ENCODE measurements at places on chromosomes 16 and 17.

DNA sequence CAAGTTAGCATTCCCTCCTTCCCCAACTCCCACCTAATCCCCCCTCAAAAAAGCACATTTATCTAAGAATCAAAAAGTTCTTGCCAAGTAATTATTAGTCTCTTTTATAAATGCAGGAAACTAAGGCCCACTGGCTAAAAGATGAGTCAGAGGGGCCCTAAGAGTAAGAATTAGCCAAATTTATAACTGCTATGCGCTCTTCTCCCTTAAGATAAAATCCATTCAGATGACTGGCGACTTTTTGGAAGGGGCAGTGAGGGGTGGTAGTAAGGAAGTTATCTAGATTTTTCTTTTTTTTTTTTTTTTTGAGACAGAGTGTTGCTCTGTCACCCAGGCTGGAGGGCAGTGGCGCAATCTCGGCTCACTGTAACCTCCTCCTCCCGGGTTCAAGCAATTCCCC is 17.1 kb downstream of the ZNF652 start:
- no peak overlapping the region for H3K4me3 ChIP-seq
- no peaks in the 10 kb centered on the region for H3K27me3 ChIP-seq
- DNase-seq, result no peak
- no peak overlapping the region for H3K27ac ChIP-seq

GRCh38 chr17:43380307-43380706 is 18.5 kb upstream of the ARL4D start:
- no peak for DNase-seq
- H3K36me3 ChIP-seq, result no peaks in the 10 kb centered on the region
- H3K27ac ChIP-seq, result no peak overlapping the region
- H3K4me1 ChIP-seq, result no peaks in the 10 kb centered on the region

DNA sequence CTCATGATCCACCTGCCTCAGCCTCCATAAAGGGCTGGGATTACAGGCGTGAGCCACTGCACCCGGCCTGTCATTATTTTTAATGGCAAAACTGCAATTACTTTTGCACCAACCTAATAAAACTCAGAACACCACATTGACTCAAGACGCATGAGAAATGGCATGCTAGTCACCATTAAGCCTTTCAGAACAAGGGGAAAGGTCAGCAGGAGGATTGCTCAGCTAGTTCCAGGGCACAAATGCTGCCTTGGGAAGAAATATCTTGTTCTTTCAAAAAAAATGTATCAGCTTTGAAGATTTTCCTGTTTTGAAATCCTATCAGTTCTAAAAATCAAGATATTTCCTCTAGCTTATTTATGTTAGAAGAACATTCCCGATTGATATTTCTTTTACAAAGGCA is 32.4 kb upstream of the CDYL2 start:
- H3K36me3 ChIP-seq, result no peaks in the 10 kb centered on the region
- no peak overlapping the region for H3K27ac ChIP-seq
- no peaks in the 10 kb centered on the region for H3K4me1 ChIP-seq
- DNase-seq, result no peak
- no peak overlapping the region for H3K4me3 ChIP-seq

- 0 out of 2 replicates have a peak, but pooled peaks cover 3% of the 10 kb centered on the region for H3K36me3 ChIP-seq
- no peaks in the 10 kb centered on the region for H3K27me3 ChIP-seq
- peaks cover 30% of the 10 kb centered on the region for H3K4me1 ChIP-seq
- no peak for DNase-seq
- H3K27ac ChIP-seq, result no peak overlapping the region
These were observed 43.4 kb downstream of the TAOK1 start for GRCh38 chr17:29433541-29433940.

DNA sequence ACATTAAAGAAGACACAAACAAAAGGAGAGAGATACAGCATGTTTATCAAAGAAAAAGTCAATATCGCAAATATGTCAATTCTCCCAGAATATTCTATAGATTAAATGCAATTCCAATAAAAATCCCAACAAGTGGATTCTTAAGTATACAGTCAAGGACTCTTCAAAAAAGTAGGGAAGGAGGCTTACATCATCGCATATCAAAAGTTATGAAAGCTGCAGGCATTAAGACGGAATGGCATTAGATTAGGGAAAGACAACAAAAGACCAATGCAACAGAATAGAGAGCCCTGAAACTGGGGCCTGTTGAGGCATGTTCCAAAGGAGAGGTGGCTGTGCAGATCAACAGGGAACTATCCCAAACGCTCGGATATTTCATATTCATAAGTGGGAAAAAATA is 76.0 kb downstream of the MARCHF10 start:
- 0 out of 2 replicates have a peak, but pooled peaks cover 5% of the 10 kb centered on the region for H3K27me3 ChIP-seq
- H3K36me3 ChIP-seq, result no peaks in the 10 kb centered on the region
- no peak overlapping the region for H3K4me3 ChIP-seq
- no peaks in the 10 kb centered on the region for H3K4me1 ChIP-seq
- no peak overlapping the region for H3K27ac ChIP-seq

- no peaks in the 10 kb centered on the region for H3K36me3 ChIP-seq
- no peak overlapping the region for H3K27ac ChIP-seq
- H3K4me3 ChIP-seq, result no peak overlapping the region
- no peaks in the 10 kb centered on the region for H3K27me3 ChIP-seq
- no peak for DNase-seq
These were observed 34.6 kb downstream of the SLC38A8 start for GRCh38 chr16:84007965-84008364.

GRCh38 chr17:27283060-27283459 is 10.9 kb upstream of the WSB1 start:
- H3K27me3 ChIP-seq, result no peaks in the 10 kb centered on the region
- peak overlapping the region; percentile 68 for H3K27ac ChIP-seq
- H3K36me3 ChIP-seq, result no peaks in the 10 kb centered on the region
- peaks cover 29% of the 10 kb centered on the region for H3K4me1 ChIP-seq
- DNase-seq, result peak; percentile 79
- H3K4me3 ChIP-seq, result 0 out of 2 replicates have a peak overlapping the region, but pooled peaks have one; percentile 9

DNA sequence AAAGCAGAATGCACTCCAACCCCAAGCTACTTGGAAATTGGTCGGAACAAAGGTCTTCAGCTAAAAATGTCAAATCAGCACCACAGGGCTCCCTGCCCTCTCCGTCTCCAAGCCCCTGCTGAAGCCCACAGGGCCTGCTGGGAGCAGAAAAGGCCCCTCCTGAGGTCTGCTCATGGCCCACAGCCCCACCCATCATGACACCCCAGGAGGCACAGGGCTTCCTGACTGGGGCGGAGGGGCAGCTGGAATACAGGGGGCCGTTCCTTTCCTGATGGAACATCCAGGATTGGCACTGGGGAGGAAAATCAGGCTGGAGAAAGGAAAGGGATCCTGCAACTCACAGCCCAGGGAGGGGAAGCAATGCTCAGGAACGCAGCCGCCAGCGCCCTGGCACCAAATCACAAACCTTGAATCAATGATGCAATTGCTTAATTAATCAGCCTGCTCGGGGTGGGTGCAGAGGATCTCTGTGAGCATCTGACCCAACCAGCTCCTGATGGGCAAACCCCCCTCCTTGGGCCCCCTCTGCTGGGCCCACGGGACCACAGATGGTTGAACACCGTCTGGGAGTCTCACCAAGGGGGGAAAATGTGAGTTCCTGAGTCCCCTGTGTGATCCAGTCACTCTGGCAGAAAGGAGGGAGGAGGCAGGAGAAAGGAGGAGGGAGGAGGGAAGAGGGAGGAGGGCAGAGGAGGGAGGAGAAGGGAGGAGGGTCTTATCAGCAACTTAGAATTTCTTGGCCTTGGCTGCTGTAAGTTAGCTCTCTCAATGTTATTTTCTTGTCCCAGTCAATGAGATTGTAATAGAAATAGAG is 155.5 kb downstream of the ZNF423 start:
- no peak for DNase-seq
- no peak overlapping the region for H3K4me3 ChIP-seq
- 0 out of 2 replicates have a peak, but pooled peaks cover 3% of the 10 kb centered on the region for H3K27me3 ChIP-seq
- peaks cover 9% of the 10 kb centered on the region for H3K4me1 ChIP-seq

- DNase-seq, result no peak
- H3K4me1 ChIP-seq, result peaks cover 17% of the 10 kb centered on the region
- no peaks in the 10 kb centered on the region for H3K27me3 ChIP-seq
- no peaks in the 10 kb centered on the region for H3K36me3 ChIP-seq
- H3K4me3 ChIP-seq, result no peak overlapping the region
These were observed 127.1 kb downstream of the CDH13 start for GRCh38 chr16:82753821-82754220.

DNA sequence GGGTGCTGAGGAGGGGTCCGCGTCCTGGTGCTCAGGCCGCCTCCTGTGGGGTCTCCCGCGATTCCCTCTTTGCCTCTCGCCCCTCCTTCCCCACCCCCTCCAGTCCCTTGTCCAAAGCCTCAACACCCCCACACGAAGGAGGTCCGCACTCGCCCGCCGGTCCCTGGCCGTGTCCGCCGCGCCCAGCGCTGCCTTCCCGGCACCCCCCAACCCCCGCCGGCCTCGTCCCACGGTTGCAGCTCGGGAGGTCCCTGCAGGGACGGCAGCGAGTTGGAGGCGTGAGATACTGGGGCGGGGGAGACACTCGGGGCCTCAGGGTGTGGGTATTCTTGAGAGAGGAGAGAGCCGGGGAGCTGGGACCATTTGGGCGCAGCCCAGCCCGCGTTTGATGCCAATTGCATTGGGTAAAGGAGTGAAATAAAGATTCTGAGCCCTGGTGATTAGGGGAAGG is 468 bp downstream of the FLYWCH2 start:
- peak; percentile 52 for DNase-seq
- H3K4me1 ChIP-seq, result peaks cover 9% of the 10 kb centered on the region
- no peaks in the 10 kb centered on the region for H3K27me3 ChIP-seq
- peak overlapping the region; percentile 92 for H3K4me3 ChIP-seq
- H3K36me3 ChIP-seq, result no peaks in the 10 kb centered on the region
- no peak overlapping the region for H3K27ac ChIP-seq

DNA sequence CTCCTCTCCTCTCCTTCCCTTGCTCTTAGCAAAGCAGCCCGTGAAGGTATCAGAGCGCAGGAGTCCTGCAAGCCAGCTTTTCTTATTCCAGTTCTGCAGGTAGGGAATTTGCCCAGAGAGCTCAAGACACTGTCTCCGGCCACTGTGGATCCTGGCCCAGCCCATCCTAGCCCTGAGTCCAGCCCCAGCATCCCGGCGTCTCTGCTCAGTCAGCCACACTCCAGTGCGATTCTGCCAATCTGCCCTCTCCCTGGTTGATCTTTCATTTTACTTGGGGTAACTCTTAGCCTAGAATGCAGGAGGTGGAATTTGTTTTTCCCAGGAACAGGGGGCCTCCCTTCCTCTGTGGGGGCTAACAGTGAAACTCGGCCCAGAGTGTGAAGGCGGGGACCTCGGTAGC is 176.9 kb upstream of the GSE1 start:
- no peaks in the 10 kb centered on the region for H3K4me1 ChIP-seq
- H3K36me3 ChIP-seq, result no peaks in the 10 kb centered on the region
- no peak overlapping the region for H3K27ac ChIP-seq

GRCh38 chr16:75762746-75763145 is 36.5 kb upstream of the CPHXL start:
- H3K27ac ChIP-seq, result peak overlapping the region; percentile 74
- H3K36me3 ChIP-seq, result no peaks in the 10 kb centered on the region
- H3K4me1 ChIP-seq, result peaks cover 46% of the 10 kb centered on the region
- no peak overlapping the region for H3K4me3 ChIP-seq

- no peak overlapping the region for H3K4me3 ChIP-seq
- peak overlapping the region; percentile 38 for H3K27ac ChIP-seq
- H3K36me3 ChIP-seq, result 0 out of 2 replicates have a peak, but pooled peaks cover 6% of the 10 kb centered on the region
- no peaks in the 10 kb centered on the region for H3K27me3 ChIP-seq
- H3K4me1 ChIP-seq, result peaks cover 30% of the 10 kb centered on the region
These were observed 54.8 kb downstream of the NFAT5 start for GRCh38 chr16:69620573-69620972.

DNA sequence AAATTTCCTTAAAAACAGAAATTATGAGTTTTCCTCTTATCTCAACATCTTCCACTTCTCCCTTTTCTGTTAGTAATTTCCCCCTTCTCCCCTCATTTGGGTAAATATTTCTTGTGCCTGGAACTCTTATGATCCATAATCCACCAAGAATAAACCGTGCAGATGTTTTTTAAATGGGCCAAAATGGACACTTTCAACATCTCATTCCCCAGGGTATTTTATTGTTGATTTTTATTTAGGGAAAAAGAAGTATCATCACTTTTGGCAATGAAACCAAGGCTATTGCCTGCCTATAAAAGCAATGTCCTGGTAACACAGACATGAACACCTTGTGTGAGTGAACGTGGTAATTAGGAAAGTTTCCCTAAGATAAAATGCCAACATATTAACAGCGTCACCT is 54.6 kb downstream of the IRX6 start:
- H3K36me3 ChIP-seq, result no peaks in the 10 kb centered on the region
- no peaks in the 10 kb centered on the region for H3K27me3 ChIP-seq
- DNase-seq, result no peak
- no peak overlapping the region for H3K27ac ChIP-seq

- no peaks in the 10 kb centered on the region for H3K27me3 ChIP-seq
- H3K4me3 ChIP-seq, result no peak overlapping the region
- DNase-seq, result no peak
- no peaks in the 10 kb centered on the region for H3K36me3 ChIP-seq
- H3K27ac ChIP-seq, result no peak overlapping the region
These were observed 58.6 kb upstream of the SHISA6 start for GRCh38 chr17:11182430-11182829.

DNA sequence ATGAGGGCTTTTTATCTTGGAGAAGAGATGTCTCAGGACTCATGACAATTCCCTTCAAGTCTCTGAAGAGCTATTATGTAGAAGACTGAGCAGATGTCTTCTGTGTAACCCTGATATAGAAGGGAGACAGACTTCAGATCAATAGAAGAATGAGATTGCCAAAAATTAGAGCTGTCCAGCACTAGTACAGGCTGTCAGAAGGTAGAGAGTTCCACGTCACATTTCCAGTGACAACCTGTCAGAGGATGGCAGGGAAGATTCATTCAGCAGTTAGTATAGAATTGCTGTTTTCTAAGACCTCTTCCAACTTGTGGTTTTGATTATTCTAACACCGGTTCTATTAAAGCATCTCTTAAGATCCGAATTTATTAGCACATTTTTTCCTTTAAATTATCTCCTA is 520.6 kb downstream of the RBFOX1 start:
- H3K4me3 ChIP-seq, result no peak overlapping the region
- no peak for DNase-seq
- no peaks in the 10 kb centered on the region for H3K36me3 ChIP-seq
- no peak overlapping the region for H3K27ac ChIP-seq
- H3K4me1 ChIP-seq, result no peaks in the 10 kb centered on the region
- H3K27me3 ChIP-seq, result no peaks in the 10 kb centered on the region

DNA sequence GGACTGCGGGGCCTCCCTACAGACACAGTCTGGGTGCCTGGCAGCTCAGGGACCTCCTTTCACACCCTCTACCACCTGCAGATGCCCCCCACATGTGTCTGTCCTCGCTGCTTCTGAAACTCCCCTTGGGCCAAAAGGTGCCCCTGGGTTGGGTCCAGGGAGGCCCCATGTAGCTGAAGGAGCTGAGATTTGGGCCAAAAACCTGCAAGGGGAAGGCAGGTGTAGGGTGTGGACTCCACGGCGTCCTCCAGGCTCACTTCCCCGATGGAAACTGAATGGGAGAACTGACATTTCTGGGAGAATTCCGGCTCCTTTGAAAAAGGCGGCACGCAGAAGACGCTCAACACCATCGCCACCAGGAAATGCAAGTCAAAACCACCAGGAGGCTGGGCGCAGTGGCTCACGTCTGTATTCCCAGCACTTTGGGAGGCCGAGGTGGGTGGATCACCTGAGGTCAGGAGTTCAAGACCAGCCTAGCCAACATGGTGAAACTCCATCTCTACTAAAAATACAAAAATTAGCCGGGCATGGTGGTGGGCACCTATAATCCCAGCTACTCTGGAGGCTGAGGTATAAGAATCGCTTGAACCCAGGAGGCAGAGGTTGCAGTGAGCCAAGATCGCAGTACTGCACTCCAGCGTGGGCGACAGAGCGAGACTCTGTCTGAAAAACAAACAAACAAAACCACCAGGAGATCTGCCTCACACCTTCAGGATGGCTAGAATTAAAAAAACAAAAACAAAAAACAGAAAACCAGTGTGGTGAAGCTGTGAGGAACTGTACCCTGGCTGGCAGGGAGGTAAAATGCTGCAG is 13.2 kb upstream of the BAIAP2 start:
- DNase-seq, result no peak
- no peak overlapping the region for H3K27ac ChIP-seq
- H3K4me3 ChIP-seq, result no peak overlapping the region
- no peaks in the 10 kb centered on the region for H3K4me1 ChIP-seq
- H3K27me3 ChIP-seq, result no peaks in the 10 kb centered on the region
- H3K36me3 ChIP-seq, result no peaks in the 10 kb centered on the region

Measured in Karpas-422 (cell line).